GM03348 (cell line): ENCODE measurements at places on chromosomes 2 and 18.

- DNase-seq, result no peak
Measured at GRCh38 chr2:96881349-96882195, 11.7 kb upstream of the SEMA4C start.

DNA sequence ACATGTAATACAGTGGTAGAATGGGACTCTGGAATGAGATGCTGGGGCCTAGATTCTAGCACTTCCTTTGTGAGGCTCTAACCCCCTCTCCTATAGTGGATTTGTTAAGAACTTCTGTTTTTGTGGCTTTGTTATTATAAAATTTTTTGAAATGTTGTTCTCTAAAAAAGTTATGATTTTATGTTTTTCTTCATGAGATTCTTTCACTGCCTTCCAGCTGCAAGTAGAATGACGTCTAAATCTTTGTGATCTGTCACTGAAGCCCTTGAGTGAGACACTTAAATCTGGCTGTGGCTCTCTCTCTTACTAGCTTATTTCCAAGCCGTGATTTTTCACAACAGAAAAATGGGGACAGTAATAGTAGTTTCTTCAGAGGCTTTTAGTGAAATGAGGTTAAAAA lies 1.6 kb downstream of the CASP8 start:
- no peak for DNase-seq

DNA sequence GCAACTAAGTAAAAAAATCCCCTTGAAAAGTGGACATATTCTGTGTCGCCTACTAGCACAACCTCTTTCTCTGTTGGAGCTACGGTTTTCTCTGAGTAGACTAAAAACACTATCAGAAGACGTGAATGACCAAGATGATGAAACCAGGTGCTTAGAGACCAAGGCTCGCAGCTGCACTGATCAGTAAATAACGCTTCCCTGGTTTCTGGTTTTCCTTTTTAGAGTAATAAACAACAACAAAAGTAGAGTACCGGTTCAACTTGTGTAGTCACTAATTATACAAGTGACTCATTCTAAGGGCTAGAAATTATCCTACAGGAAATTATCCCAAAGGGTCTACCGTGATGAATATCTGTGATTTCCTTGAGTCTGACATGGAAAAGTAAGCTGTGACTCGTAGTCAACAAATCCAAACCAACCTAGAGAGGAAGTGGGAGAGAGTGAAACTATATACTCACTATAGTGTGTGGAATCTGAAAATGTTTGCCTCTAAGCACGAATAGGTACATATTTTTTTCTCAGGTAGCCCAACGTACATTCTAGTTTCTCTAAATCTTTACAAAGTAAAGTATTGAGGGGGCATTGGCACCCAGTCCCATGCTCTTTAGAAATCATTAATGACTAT lies 17.8 kb downstream of the RASGRP3 start:
- no peak for DNase-seq

DNA sequence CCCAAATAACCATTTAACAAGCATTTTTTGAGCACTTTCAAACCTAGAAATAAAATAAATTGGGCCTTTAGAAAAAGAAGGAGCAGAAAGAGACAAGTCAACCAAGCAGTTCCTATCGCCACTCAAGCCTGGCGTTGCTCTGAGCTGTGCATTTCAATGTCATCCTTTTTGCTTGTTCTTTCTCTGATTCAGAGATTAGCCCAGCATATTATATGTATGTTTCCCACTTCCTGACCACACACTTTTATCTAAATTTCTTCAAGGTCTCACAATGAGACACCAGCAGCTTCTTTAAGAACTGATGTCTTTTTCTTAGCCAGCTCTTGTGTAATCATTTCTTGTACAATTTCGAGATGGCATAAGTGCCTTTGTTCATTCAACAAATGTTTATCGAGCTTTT lies 344.5 kb upstream of the ID2 start:
- no peak for DNase-seq

DNA sequence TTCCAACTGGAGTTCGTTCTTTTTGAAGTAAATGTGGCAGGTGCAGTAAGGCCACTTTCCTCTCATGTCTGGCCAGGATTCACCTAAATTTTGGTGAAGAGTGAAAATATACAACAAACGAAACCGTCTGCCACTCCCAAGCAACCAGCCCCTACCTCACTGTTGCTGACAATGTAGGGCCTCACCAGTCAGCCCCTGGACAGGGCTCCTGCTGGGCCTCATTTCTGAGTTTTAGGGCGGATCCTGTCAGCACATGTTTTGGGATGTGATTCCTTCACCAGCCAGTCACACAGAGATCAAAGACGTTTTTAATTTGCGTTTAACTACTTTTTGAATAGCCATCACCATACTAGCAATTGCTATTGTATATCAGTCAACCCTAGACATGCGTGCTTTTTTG lies 185.0 kb downstream of the WDR7 start:
- DNase-seq, result no peak

GRCh38 chr2:54899576-54900200 lies 150.6 kb downstream of the RTN4 start:
- peak; percentile 73 for DNase-seq

GRCh38 chr2:111990375-111990774 lies 64.7 kb upstream of the TMEM87B start:
- DNase-seq, result no peak

GRCh38 chr18:6022074-6022444 lies 126.7 kb upstream of the TMEM200C start:
- no peak for DNase-seq

GRCh38 chr2:223688094-223688835 lies 86.1 kb upstream of the SCG2 start:
- DNase-seq, result no peak

DNA sequence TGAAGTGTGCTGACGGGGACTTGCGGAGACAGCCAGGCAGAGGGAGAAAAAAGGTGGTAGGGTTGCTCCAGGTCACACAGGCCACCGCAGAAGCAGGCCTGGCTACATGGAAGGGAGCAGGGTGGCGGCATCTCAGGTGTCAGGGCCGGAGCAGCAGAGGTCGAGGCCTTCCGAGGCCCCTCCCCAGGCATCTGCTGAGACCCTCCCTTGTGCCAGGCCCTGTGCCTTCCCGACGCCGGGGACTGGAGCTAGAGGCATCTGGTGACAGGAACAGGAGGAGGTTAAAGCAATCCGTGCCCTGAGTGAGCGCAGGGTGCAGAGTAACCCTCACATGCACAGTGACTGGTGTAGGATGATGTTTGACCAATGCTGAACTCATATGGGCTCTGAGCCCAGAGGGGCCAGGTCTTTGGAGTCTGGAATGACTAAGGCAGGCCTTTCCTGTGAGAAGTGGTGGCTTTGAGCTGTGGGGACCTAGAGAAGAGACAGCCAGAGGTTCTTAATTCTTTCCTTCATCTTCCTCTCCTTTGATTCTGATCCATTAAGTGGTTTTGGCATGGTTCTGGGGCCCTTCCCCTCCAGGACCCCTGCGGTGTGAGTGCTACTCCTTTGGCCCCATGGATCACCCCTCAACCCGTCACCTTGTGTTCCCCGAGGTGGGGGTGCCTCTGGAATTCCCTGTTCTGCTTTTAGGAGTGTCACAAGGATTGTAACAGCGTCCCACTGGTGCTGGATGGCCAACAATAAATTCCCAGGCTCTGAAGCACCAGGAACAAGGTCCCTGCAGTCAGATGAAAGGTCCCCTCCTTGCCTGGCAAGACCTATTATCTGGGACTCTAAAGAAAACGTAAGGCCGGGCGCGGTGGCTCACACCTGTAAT lies 72.1 kb downstream of the KLHL29 start:
- peak; percentile 26 for DNase-seq

- no peak for DNase-seq
Measured at GRCh38 chr2:206801418-206802189, 36.2 kb downstream of the FASTKD2 start.

- no peak for DNase-seq
Measured at GRCh38 chr2:147657086-147658000, 187.5 kb upstream of the ACVR2A start.

DNA sequence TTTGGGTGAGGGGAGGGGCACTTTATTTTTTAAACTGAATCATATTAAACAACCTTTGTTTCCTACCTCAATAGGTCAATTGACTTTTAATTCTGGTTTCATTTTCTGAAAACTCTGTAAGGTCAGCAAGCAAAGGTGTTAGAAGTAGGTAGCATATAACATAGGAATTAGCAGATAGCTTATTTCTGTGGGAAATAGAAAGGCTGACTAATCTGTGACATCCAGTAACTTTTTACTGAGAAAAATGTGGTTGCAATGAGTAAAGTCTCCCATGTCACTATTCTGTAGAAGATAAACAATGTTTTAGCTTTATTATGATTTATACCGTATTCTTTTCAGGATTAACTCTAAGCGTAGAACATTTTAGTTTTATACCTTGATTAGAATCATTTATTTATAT lies 240.4 kb downstream of the PLCL1 start:
- DNase-seq, result no peak

- DNase-seq, result no peak
Measured at GRCh38 chr2:144541396-144541795, 21.5 kb upstream of the ZEB2 start.

- DNase-seq, result no peak
Measured at GRCh38 chr18:40325988-40326387, 1629.0 kb upstream of the PIK3C3 start.

DNA sequence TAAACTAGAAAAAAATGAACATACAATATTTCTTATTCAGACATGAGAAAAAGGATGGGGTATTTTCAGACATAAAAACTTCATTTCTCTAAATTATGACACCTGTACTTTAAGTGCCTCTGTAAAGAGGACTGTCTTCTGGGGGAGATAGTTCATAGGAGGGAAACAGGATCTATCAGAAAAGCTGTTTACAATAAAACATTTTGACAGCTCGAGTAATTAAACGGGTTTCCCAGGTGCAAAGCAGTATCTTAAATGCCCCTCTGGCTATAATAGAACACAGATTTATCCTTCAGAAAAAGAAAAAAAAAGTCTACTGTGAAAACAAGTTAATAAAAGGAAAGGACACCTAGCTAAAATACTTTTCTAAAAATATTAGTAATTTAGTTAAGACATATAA lies 311.4 kb upstream of the UBE2E3 start:
- DNase-seq, result no peak

DNA sequence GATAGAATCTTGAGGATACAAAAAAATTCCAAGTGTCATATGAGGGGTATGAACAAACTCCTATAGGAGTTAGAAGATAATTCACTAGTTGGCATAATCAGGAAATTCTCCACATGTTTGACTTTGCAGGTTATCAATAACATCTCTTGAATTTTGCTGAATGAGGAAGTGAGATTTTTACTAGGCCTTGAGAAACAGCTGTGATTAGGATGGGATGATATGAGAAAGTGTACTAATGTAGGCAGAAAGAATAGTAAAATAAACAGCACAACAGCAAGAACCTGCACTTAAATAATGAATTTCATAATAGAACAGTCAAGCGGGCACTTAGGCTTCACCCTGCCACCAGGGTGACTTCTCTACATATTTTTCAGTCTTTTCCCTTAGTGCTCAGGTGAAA lies 570.8 kb upstream of the CRIM1 start:
- no peak for DNase-seq

DNA sequence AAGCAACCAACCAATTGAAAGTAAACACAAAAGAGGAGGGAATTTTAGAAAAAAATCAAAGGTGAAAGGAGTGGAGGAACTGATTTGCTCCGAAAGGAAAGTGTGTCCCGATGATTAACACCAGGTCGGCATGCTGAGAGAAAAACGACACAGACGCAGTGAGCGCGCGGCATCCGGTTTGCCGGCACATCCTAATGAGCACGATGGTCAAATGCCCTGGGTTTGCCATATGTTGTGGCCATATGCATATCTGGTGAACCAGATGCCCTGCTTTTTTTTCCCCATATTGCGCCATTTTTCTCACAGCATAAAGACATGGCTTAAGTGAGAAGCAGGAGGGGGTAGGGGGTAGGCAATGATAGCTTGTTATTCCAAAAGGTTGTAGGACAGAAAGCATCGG lies 626.7 kb downstream of the BCL11A start:
- no peak for DNase-seq

DNA sequence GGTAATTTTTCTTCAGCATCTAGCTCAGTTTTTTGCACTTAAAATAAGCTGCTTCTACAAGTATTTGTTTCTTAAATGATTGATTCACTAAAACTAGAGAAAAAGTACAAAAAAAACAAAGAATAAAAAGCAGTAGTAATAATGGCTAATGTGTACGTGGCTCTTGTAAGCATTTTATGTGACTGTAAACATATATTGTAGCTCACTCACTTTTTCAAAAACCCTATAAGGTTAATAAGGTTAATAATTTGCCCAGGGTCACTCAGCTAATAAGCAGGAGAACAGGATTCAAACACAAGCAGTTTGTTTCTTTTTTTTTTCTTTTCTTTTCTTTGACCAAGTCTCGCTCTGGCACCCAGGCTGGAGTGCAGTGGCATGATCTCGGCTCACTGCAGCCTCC lies 67.5 kb downstream of the RMDN2 start:
- no peak for DNase-seq

DNA sequence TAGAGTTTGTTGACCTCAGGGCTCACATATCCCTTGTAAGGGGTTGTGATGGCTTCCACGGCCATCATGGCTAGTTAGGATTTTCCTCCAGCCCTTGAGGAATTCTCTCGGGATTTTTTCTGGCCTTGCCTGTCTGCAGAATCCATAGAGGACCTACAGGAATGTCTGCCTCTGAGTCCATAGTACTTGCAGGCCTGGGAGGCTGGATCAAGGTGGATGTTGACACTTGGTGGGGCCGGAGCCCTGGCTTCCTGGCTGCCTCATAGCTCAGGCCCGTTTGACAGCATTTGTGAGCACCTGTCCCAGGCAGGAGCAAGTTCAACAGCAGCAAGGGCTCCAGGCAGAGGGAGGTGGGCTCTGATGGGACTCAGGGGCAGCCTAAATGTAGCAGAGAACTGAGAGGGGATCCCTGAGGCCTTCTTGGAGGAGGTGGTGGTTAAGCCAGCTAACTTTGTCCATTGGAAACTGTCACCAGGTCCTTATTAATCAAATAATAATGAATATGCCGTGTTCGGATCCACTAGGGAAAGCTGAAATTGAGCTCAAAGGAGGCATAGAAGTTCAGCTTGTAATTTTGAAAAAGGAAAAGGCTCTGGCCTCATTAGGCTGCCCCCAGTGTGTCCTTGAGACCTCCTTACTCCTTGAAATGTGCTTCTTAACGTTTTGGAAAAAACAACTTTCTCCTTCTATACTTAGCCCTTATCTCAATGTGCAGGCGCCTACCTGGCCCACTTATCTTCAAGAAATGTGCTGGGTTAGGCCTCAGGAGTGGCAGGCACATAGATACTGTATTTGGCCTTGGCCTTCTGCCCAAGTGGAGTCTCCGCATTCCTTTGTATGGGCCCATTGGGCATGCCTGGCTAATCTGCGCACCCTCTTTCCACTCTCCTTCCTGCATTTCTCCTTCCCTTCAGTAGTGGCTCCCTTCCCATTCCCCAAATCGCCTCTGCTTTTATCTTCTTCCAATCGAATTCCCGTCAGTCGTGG lies 66.9 kb downstream of the HPCAL1 start:
- DNase-seq, result no peak
